ENCODE measurements at places on chromosomes 7 and 10.

- H3K27me3 ChIP-seq, result no peaks in the 10 kb centered on the region
- H3K4me1 ChIP-seq, result no peaks in the 10 kb centered on the region
- H3K36me3 ChIP-seq, result no peaks in the 10 kb centered on the region
- DNase-seq, result no peak
Measured at GRCh38 chr7:81956520-81956919, 186.7 kb upstream of the HGF start.

DNA sequence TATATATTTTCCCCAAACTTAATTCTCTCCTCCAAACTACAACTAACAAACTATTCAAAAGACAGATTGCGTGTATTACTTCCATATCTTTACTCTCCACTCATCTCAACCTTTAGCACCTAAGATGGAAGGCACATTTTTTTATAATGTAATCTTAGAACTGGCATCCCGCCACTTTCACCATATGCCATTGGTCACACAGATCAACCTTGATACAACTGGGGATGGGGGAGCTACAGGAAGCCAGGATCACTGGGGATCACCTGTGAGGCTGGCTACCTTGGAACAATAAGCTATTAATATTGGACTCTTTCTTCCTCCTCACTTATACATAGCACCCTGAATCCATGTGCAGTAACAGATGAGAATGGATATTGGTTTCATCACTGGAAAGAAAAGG, 469.6 kb upstream of the LRRN3 start:
- H3K4me1 ChIP-seq, result no peaks in the 10 kb centered on the region
- H3K4me3 ChIP-seq, result no peak overlapping the region
- DNase-seq, result no peak
- no peaks in the 10 kb centered on the region for H3K27me3 ChIP-seq

DNA sequence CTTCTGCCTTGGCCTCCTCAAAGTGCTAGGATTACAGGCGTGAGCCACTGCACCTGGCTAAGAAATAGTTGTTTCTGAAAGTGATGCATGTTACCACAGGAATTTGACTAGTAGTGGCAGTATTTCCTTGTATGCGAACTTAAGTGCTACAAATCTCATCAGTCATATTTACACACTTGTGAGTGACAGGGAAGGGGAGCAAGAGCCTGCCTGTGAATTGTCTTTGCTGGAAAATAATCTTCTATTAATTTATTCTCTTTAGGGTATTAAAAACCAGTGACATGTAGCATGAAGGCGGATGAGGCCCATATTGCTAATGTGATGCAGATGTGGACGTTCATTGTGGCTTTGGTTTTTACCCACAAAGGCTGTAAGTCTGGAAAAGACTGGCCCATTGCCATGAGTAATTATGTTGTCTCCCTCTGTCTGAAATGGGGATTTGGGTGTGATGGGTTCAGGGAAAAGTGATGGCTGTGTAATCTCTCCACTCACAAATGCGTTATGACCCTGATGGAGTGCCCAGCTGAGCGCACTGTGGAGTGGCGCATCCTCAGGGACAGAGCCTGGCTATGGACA, 97.6 kb downstream of the CCNY start:
- no peaks in the 10 kb centered on the region for H3K36me3 ChIP-seq
- H3K27me3 ChIP-seq, result no peaks in the 10 kb centered on the region
- no peak for DNase-seq
- no peak overlapping the region for H3K4me3 ChIP-seq
- no peak overlapping the region for H3K27ac ChIP-seq
- no peaks in the 10 kb centered on the region for H3K4me1 ChIP-seq

GRCh38 chr10:36437367-36437766, 688.0 kb upstream of the ANKRD30A start:
- no peak overlapping the region for H3K4me3 ChIP-seq
- H3K4me1 ChIP-seq, result no peaks in the 10 kb centered on the region
- H3K27me3 ChIP-seq, result no peaks in the 10 kb centered on the region
- DNase-seq, result no peak
- H3K36me3 ChIP-seq, result no peaks in the 10 kb centered on the region
- H3K27ac ChIP-seq, result no peak overlapping the region

DNA sequence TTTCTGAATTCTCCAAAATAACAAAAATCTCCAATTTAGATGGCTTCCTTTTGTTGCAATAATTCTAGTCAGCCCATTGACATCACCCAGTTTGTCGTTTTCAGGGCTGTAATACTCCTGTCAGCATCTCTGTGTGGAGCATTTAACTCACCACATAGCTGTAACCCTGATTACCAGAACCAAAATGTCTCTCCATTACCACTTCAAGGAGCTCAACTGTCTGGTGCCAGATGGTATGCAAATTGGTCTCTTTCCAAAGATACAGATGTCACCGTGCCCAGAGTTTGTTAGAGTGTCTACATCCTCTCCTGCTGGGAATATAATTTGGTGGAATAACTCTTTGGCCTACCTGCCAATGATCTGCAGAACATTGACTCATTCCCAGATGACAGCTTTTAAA, 350.3 kb upstream of the POT1 start:
- H3K27ac ChIP-seq, result no peak overlapping the region
- no peaks in the 10 kb centered on the region for H3K4me1 ChIP-seq
- no peak overlapping the region for H3K4me3 ChIP-seq
- H3K27me3 ChIP-seq, result no peaks in the 10 kb centered on the region
- no peaks in the 10 kb centered on the region for H3K36me3 ChIP-seq

Data from H1 (cell line).